Heart right ventricle (tissue), 16 donors: ENCODE measurements at places on chromosomes 6 and 20. TPM values are rescaled to one million over a fixed set of nuclear protein-coding genes. Genes with fewer than 3 reads are reported as not detected.

- no peak for DNase-seq
These were observed 58.4 kb downstream of the EZR start for GRCh38 chr6:158760618-158761250.

- no peak for DNase-seq
These were observed 28.2 kb downstream of the TBC1D32 start for GRCh38 chr6:121305957-121306607.

GRCh38 chr20:47160240-47160639 lies 196.3 kb downstream of the ZMYND8 start:
- DNase-seq = no peak

GRCh38 chr6:154157082-154157481 lies 118.0 kb downstream of the OPRM1 start:
- DNase-seq = no peak

GRCh38 chr20:61875221-61875885 lies 190.3 kb downstream of the TAF4 start:
- no peak for DNase-seq

DNA sequence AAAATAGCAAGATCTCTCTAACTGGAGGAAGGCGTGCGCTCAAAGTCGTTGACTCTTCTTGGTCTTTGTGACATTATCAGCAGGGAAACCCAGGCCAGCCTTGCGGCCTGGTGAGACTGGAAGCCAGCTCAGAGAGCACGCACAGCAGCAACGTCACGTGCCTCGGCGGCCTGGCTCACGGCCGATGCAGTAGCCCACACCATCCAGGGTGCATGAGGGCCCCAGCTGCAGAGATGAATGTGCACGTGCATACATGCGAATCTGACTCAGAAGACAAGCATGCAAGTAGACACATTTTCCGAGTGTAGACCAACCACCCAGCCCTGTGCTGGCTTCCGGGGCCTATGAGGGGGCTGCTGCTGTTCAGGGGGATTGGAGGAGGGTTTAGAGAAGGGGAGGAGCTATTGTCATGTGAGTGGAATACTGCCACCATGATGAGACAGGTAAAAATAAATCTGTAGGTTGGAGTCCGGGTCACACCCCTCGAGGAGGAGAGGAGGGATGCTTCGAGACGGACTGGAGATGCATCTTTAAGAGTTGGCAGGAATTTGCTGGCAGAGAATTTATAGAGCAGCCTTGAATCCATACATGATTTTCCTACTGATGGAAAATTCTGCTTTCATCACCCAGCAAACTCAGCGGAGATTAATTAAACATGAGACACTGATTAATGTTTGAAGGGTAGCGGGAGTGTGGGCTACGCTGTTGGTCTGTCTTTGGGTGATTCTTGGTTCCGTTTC lies 388.2 kb downstream of the CDH4 start:
- DNase-seq = no peak

DNA sequence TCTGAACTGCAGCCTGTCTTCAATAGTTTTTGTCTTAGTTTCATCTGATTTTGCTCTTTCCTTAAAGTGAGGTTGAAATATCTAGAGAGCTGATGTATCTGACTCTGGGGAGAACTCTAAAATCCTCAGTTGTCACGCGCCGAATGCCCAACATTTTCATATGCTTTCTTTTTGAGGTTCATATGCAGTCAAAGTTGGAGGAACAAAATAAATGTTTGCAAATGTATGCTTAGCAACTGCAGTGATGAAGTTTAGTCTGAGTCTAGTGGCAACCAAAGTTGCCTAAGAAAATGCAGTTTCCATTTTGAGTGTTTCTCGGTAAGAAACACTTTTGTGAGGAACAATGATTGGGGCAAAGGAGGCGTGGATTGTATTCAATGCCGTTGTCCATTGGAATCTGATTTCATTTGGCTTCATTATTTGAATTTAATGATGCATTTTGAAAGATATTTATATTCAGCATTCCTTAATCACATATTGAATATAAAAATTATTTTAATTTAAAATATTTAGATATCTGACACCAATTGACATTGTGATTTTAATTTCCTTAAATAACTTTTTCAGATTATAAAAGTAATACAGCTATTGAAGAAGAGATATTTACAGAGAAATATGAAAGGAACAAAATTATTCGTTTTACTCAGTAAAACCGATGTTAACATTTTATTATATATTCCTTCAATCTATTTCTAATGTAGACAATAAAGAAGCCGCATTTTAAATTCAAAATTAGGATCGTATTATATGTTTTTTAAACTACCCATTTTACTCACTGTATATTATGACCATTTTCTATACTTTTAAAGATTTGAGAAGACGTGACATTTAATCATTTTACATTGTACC lies 122.0 kb downstream of the PLEKHG1 start:
- no peak for DNase-seq

GRCh38 chr6:63573899-63574553 lies 1.7 kb downstream of the LOC128125822 start:
- DNase-seq = peak; percentile 14

- DNase-seq = no peak
These were observed 146.5 kb downstream of the TBC1D32 start for GRCh38 chr6:121187833-121188200.

- no peak for DNase-seq
These were observed 365.8 kb downstream of the SAMD5 start for GRCh38 chr6:147874322-147874721.

GRCh38 chr6:41209547-41210320 lies 8.8 kb upstream of the TREML2 start:
- DNase-seq = no peak

DNA sequence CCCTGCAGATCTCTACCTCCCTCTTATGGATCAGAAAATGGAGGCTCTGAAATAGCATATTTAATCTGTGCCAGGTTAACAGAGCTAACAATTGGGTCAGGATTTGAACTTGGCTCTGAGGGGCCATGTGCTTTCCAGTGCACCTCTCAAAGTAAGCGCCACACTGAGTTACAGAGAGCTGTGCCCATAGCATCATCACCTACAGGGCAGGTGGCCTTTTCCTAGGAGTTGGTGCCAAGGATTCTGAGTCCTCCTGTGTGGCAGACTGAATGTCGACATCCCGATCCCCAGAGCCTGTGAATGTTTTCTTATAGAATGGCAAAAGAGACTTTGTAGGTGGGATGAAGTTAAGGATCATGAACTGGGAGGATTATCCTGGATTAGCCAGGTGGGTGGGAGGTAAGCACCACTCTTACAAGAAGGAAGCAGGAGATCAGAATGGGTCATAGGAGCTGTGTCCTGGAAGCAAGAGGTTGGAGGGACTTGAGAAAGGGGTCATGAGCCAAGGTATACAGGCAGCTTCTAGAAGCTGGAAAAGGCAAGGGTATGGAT lies 68.0 kb upstream of the TBC1D7 start:
- DNase-seq = no peak

DNA sequence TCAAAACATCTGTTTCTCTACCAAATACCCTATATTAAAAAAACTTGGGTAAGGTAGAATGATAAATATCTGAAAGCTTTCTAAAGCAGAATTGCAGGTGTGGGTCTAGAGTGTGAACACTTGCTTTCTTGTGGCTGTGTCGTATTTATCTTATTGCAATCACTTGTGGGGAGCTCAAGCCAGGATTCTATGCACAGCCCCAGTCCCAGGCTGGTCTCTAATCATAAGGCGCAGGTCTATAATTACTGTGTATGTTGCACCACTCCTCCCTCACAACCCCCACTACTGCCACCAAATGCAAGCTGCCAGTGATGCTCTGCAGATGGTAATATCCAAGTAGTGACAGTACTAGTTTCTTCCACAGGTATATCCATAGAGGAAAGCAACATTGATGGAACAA lies 2.2 kb upstream of the E2F3 start:
- no peak for DNase-seq

GRCh38 chr6:34576286-34576955 lies 20.3 kb upstream of the SPDEF start:
- no peak for DNase-seq

- DNase-seq = no peak
These were observed 64.2 kb upstream of the NEDD9 start for GRCh38 chr6:11296449-11297375.

DNA sequence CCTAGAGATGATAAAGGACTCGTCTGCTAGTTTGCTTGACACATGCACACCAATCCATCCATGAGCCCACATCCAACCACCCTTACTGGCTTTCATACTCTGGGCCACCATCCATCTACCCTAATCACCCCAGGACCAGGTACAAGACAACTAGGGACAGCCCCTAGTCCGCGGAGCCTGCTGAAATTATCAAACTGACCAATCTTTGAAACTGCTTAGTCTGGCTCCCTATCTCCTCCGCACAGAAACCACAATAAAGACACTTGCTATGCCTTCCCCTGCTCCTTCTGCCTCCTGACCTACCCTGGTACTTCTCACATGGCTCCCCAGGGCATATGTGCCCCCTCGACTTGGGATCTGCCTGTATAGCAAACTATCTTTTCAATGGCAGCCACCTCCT lies 33.1 kb downstream of the PXDC1 start:
- no peak for DNase-seq

DNA sequence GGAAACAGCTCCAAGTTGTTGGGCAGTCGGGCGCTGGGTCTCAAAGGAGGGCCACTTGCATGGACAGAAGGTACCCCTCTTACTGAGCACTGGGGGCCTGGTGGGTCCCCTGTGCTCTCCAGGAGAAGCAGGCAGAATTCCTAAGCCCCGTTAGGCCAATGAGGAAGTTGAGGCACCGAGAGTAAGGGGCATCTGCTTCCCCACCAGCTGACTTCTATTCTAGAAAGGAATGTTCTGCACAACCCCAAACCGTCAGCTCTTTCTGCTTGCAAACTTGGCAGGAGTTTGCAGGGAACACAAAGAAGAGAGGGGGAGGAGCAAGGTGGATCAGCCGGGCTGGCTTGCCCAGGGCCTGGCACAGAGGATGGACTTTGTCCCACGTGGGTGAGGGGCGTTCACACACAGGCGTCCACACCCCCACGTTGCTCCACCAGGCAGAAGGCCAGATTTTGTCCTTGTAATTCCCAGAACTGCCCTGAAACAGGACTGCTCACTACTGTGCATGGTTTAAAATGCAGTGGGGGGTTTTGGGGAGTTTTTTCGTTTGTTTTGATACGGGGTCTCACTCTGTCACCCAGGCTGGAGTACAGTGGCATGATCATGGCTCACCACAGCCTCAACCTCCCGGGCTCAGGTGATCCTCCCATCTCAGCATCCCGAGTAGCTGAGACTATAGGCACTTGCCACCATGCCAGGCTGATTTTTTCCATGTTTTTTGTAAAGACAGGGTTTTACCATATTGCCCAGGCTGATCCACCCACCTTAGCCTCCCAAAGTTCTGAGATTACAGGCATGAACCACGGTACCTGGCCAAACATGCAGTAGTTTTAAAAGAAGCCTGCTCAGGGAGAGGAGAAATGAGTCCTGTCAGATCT lies 93.3 kb downstream of the SNX5 start:
- peak; percentile 58 for DNase-seq

- DNase-seq = no peak
These were observed 28.7 kb downstream of the GRIK2 start for GRCh38 chr6:101422251-101422650.

GRCh38 chr20:34058831-34059230 lies 53.2 kb downstream of the EIF2S2 start:
- DNase-seq = no peak

- DNase-seq = no peak
These were observed 26.1 kb upstream of the KLHL31 start for GRCh38 chr6:53691667-53692133.

DNA sequence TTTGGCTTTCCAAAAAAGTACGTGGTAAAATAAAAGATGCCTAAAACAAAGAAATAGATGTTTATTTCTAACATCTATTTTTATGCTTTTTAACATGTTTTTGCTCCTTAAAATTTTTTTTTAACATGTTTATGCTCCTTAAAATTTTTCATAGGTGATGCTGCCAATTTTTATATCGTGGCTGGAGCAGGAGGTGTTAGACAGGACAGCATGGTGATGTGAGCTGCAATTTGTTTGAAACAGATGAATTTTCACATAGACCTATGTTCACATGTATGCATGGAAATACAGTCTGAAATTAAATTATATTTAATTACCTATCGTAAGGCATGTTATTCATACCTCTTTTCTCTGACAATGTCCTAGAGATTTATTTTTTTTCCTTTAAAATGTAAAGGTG lies 784.8 kb downstream of the EPHA7 start:
- no peak for DNase-seq

DNA sequence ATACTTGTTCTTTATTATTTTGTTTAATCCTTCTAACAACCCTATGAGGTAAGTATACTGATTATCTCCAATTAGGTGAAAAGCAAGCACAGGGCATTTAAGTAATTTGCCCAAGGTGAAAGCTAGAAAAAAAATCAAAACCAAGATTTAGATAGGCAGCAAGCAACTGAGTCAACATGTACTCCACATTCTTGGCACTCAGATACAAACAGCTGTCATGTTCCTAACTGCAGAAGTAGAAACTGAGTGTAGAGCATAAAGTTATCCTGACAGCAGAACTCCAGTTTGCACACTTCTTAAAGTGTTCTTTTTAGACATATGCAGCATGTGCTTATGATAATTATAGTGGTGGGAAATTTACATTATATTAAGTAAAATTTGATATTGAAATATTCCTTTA lies 278.1 kb downstream of the MEI4 start:
- DNase-seq = no peak

- no peak for DNase-seq
These were observed 38.4 kb downstream of the ALDH8A1 start for GRCh38 chr6:134911547-134911946.

GRCh38 chr6:161137320-161137719 lies 136.5 kb downstream of the AGPAT4 start:
- no peak for DNase-seq

DNA sequence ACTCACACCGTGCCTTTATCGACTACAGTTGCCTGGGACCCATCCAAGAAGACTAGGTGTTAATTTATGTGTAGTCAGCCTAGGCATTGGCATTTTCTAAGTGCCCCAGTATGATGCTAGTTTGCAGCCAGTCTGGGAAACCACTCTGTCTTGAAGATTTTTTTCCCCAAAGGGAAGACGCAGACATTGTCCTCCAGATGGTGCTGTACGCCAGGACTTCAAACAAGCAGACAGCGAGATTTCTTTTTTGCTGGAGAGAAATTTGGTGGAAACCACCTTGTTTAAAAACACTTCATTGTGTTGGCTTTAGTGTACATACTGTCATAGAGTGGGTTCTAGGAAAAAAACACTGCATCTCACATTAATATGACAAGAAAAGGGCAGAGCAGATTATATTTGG lies 30.0 kb downstream of the ALDH5A1 start:
- DNase-seq = no peak

- no peak for DNase-seq
These were observed 155.5 kb downstream of the THBS2 start for GRCh38 chr6:169098116-169098515.

Gene SLC13A3
- total RNA-seq = 0.70 TPM

Gene RIMS1
- total RNA-seq = 1.7 TPM

Gene TSBP1
- not detected for total RNA-seq

Gene C6orf52
- total RNA-seq = not detected

Gene SAMD5
- total RNA-seq = 0.34 TPM

Gene ZC3H12D
- total RNA-seq = 0.95 TPM

Gene SEMG1
- total RNA-seq = not detected

Gene RAB44
- 0.07 TPM for total RNA-seq

Gene THBD
- 27.8 TPM for total RNA-seq

Gene CAGE1
- total RNA-seq = not detected
